ENCODE measurements at places on chromosomes 7 and 10.

GRCh38 chr7:42940985-42941847, 9.0 kb downstream of the MRPL32 start:
- no peak for DNase-seq

DNA sequence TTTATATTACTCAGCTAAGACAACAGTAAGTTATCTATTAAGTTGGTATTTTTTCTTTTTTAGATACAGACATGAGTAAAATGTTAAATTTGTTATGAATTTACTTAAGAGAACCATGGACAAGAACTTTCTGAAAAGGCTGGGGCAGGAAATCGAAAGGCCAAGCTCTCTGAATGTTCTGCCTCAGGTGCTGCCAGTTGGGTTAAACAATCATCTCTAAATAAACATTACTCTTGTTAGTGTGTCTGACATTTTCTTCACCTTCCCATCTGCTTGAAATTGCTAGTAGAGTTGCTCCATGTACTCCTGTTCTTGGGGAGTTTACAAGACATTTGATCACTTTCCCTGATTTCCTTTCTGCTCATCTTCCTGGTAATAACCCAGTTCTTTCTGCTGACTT, 87.5 kb downstream of the ANKRD7 start:
- no peak for DNase-seq

GRCh38 chr10:44776181-44776580, 135.0 kb upstream of the TMEM72 start:
- DNase-seq = no peak

DNA sequence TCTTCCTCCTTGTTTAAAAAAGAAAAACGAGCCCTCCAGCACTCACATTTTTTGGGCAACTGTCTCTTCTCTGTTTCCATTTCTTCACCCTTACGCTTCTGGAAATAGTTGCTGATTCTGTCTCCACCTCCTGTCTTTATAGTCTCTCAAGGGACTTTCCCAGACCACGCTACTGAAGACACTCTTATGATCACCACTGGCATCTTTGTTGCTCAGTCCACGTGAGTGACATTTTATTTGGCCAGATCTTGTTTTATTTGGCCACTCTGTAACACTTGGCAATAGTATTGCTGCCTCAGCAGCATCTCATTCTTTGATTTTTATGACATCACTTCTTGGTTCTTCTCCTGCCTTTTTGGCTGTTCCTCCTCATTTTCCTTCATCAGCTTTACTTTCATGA, 21.6 kb upstream of the NME8 start:
- no peak for DNase-seq

Data from vagina (tissue), 2 donors.